LoVo (cell line): ENCODE measurements at places on chromosomes 11 and 22.

GRCh38 chr11:74749127-74749964, 697 bp downstream of the RNF169 start:
- DNase-seq, result peak; percentile 55

GRCh38 chr11:93159721-93160120, 38.1 kb downstream of the SLC36A4 start:
- DNase-seq, result no peak

DNA sequence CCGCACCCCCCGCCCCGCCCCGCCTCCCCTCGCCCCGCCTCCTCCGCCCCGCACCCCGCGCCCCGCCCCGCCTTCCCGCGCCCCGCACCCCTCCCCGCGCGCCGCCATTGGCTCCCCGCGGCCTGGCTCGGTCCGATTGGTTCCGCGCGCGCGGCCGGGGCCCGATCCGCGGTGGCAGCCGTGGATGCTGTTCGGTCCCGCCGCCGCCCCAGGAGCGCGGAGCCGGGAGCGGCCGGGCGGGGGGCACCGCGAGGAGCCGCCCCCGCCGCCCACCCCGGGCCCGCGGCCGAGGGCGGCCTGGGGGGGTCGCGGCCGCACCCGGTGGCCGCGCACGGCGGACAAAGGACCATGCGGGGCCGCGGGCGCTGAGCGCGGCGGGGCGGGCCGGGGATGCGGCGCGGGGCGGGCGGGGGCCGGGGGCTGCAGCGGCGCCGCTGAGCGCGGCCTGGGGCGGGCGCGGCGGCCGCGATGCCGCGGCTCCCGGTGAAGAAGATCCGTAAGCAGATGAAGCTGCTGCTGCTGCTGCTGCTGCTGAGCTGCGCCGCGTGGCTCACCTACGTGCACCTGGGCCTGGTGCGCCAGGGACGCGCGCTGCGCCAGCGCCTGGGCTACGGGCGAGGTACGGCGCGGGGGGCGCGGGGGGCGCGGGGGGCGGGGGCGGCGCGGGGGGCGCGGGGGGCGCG, at the start of gene B4GALNT4:
Gene B4GALNT4, plus strand, starts transcription at position 164 of the 683 bp plus-strand sequence. Its CDS starts 305 bp downstream, at position 469.
- DNase-seq, result peak; percentile 61

DNA sequence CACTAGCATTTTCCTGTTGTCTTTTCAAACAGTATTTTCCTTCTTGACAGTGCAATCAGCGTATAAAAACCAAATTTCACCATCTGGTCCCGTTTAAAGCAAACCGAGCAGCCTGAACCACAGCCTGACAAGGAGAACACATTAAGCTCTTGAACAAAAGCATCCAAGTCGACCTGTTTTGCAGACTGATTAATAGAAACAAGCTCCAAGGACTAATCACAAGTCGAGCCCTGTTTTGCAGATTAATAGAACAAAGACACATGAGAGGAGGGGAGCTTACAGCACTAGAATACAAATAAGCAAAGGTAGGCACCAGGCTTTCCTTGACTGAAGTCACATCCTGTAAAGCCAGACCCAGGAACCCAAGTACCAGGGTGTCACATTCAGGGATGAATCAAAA, 104.8 kb downstream of the MPPED2 start:
- no peak for DNase-seq

DNA sequence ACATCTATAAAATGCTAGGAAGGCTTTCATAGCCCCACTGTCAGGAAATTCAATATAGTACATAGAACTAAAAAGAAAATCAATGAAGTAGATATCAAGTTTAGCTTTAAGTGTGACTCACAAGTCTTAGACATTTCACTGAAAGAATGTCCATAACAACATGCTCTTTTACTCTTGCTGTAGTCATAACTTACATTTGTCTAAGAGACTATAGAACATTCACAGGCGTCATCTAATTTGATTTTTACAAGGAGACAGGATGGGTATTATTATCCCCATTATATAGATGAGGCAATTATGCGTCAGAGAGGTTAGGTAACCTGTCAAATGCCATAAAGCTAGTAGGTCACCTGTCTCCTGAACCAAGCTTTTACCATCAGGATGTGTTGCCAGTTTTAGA, 36.9 kb downstream of the BDNF start:
- DNase-seq, result no peak

DNA sequence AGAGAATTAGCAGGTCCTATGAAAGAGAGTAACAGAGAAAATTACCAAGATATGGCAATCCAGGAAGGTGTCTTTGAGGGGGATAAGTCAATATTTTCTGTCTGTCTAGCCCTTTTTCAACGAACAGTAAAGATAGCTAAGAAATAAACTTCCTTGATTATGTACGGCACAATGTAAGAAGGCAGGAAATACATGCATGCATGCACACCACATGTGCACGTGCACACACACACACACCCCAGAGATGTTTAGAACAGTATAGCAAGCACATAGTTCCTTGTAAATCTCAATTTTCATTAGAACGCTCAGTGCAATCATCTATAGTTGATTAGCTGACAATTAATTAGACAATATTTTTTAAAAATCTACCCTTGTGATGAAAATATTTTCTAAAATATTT, 74.7 kb downstream of the MPPED2 start:
- no peak for DNase-seq

DNA sequence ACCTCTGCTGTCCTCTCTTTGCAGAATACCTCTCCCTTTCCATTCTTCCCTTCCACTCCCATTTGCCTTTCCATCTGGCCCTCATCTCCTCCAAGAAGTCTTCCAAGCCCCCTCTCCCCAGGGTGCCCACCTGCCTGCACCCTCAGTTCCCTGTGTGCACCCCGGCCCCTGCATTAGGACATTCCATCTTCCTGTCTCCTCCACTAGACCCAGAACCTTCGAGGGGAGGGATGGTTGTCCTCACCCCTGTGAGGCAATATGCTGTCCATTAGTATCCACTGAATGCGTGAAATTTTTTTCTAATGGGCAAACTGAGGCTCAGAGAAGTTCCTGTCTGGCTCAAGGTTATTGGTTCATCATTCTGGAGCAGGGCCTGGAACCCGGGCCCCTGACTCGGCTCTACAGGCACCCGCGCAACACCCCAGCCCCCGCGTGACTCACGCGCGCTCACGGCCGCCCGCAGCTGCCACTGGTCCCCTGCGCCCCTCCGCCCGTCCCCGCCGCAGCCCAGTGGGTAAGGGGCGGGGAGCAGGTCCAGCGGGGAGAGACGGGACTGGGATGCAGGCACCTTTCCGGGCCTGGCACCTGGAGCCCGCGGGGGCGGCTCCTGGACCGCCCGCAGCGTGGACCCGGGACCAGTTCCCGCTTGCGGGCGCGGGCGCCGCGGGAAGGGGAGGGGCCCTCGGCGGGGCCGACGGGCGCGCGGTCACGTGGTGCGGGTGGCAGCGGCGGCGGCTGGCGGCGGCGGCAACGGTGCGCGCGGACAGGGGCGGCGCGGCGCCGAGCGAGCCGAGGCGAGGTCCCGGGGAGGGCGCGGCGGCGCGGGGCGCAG, 7.0 kb downstream of the SEPTIN3 start:
- DNase-seq, result peak; percentile 62

DNA sequence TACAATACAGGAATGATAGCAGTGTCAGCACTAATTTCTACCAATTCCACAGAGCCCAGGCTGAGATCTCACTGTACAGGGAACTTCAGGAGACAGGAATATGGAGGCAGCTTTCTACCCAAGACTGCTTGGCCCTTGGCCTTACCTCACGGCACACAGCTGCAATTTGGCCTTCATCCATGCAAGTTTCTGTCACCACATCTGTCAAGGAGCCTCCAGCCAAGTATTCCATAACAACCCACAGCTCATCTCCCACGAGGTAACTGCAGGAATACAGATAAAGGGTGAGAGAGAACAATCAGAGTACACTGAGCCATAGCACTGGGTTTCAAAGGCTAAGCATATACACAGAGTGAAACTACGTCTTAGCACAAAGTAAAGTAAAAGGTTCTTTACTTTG, 39.0 kb upstream of the GDPD4 start:
- DNase-seq, result no peak

DNA sequence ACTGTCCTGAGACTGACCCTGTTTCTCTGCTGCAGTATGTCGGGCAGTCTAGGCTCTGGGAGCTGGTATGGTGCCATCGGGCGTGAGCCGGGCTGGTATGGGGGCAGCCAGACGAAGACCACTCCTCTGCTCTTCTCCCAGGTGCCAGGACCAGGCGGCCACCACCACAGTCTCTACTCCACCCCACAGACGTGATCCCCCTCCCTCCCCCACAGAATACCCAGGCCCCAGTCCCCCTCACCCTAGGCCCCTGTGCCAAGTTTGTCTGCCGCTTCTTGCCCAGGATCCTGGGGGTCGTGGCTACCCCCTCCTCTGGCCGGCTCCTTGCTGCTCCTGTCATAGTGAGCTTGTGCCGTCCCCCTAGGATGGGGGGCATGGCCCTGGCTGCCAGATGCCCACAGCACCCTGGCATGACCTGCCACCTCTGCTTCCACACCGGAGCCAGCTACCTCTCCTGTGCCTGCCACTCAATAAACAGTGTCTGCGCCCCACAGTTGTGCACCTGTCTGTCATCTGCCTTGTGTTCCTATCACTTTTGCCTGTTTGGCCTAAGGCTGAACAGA, 2.0 kb upstream of the KCNK4 start:
- no peak for DNase-seq

DNA sequence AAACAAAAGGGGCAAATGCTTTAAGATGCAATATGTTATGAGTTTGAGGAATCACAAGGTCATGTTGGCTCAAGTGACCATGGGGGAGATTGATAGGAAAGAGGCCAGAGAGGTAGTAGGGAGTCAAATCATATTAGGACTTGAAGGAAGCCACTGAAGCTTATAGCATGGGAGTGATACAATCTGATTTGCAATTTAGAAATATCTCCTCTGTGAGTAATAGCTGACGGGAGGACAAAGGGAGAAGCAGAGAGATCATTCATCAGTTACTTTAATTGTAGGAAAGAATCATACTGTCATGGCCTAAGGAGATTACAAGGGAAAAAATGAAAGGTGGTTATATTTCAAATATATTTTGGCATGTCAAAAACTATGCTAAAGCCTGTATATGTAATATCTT, 793.6 kb upstream of the RAG2 start:
- DNase-seq, result no peak

GRCh38 chr11:84922836-84923235, 704.3 kb downstream of the DLG2 start:
- no peak for DNase-seq

DNA sequence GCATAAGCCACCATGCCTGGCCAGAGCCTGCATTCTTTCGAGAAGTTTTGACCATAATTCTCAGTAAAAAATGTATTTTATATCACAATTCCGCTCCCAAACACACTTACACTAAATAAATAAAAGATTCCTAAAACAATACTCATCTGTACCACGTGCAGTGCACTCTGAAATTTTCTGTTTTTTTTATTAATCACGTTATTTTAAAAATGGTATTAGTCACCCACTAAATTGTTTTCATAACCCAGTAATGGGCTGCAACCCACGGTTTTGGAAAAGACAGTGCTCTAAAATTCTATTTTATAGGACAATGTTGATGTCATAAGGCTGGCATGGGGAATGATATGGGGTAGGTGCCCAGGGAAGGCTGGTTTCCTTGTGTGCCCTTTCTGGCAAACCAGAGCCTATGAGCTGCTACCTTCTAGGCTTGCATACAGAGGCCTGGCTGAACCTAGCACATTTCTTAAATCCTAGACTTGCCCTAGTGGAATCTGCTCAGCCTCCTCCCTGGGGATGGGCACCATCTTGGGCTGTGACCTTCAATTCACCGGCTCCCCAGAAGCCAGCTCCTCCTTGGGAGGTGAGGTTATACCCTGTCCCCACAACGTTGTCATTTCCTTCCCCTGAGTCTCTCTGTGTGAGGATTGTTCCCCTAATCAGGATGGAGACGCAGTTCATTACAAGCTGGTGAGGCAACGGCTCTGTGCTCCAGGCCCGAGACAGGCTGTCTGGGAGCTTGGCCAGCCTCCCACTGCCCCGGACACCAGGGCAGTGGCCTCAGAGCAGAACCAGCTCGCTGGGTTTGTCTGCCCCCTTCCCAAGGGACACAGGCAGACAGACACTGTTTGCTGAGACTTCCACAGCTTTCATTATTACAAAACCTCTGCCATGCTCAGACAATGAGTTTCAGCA, 116.5 kb upstream of the NAV2 start:
- DNase-seq, result no peak

GRCh38 chr22:29300467-29300806, 6.0 kb upstream of the GAS2L1 start:
- DNase-seq, result no peak

DNA sequence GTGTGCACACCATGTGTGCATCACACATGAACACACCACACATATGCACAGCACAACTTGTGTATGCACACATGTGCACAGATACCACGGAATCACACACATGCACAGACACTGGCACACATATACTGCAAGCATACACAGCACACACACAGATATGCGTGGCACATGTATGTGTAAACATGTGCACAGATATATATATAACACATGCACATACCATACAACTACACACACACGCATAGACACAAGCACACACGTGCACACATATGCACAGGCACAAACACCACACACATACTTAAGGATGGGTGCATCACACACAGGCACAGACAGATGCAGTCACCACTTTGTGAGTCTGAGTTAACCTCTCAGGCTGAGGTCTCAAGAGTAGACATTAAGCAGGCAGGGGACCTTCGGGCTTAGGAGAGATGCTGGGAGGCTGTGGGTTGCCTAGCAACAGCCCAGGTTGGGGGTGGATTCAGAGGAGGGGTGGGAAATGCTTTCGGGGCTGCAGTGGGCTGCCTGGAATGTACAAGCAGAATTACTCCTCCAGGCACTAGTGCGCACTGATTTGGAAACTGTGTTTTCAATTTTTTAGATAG, 82.9 kb downstream of the MYO18B start:
- no peak for DNase-seq

- no peak for DNase-seq
Measured at GRCh38 chr11:64409707-64410403, 50.9 kb downstream of the RPS6KA4 start.

DNA sequence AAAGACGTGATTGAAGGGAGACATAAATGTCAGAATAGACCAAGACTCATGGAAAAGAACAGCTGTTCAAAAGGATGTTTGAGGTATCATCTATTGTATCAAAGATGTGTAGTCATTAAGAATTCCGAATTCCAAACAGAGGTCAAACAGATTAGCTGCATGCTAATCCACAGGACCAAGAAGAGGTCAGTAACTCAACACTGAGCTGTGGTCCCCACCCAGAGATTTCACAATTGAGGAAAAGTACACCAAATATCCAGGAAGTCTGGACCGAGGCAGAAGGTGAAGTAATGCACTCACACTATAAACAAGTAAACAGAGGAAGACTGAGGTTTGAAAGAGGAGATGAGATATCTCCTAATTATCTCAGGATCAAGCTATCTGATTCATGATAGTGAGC, 29.6 kb upstream of the OR5P2 start:
- DNase-seq, result no peak

GRCh38 chr11:118216621-118217481, 8.0 kb downstream of the JAML start:
- DNase-seq, result no peak
